ENCODE measurements at places on chromosomes 7 and 10.

DNA sequence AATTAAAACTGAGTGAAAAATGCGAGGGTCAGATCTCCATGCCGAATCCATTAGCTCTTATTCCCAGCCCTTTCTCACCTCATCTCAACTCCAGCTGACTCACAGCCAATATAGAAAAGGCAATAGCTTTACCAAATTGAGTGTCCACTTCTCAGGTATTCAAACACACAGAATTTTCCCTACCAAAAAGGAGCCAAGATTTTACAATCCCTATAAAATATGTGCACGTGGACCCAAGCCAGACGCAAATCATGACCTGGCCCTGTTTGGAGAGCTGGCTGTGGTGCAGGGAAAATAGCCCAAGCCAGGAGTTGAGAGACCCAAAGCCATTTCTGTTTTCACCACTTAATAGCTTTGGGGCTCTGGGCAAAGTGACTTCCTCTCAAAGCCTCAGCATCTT, 379.7 kb upstream of the AUTS2 start:
- no peak for DNase-seq

GRCh38 chr10:95513941-95514392, 47.2 kb downstream of the SORBS1 start:
- peak; percentile 41 for DNase-seq

GRCh38 chr10:124477614-124478363, 16.2 kb downstream of the LHPP start:
- no peak for DNase-seq

- DNase-seq = no peak
Observed at GRCh38 chr7:51705701-51706100, 389.1 kb upstream of the COBL start.

DNA sequence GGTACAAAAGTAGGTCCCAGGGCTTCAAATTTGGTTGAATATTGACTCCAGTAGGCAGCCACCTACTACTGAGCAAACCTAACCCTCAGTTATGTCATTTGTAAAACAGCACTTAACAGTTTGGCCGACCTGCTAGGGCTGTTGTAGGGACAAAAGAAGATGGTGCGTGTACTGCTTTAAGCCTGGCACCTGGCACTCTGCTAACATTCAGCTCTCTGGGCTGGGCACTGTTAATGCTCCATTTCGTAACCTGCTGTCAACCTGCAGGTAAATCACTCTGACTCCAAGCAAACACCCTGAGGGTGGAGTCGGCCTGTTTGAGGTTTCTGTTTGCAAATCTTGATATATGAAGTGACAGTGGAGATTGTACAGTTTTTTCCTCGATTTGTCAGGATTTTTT, 7.2 kb downstream of the ZKSCAN1 start:
- no peak for DNase-seq

- no peak for DNase-seq
Observed at GRCh38 chr7:25389489-25390106, 161.3 kb upstream of the NPVF start.

DNA sequence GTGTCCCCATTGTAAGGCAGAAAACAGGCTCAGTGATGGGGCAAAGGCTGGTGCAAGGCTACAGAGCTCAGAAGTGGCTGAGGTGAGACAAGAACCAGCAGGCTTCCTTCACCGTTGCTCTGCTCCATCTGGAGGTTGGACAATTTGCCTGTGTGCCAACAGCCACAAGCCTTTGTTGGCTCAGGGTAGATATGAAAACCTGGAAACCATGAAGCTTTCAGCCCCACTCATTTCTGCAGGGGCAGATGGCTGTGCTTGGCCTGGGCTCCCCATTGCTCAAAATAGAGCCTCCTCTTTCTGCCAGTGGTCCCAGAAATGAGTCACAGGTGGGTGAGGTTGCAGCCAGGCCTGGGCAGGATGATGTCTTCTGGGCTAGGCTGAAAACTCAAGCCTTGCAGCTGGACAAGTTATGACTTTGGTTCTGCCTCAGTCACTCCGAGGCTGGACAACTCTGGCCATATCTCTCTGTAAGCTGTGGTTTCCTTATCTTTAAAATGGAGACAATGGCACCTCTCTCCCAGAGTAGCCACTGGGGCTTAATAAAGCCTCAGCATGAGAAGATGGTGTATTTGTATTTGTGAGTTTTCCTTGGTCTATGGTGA, 12.2 kb upstream of the ZNF273 start:
- DNase-seq = no peak

GRCh38 chr10:97548828-97549455, 23.6 kb upstream of the ANKRD2 start:
- no peak for DNase-seq

DNA sequence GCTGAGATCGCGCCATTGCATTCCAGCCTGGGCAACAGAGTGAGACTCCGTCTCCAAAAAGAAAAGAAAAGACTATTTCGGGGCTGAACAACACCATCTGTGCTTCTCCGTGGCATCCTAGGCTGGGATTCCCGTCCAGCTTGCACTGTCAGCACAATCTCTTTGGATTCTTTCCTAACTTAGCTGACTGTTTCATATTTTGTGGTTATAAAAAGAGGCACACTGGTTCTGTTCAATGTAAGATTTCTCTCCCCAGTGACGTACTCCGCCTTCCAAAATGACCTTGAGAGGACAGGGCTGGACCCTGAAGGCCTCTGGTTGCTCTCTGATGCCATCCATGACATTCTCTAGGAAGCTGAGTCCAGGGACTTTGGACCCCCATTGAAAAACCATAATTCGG, 8.8 kb downstream of the ZNHIT1 start:
- DNase-seq = no peak

GRCh38 chr10:4883079-4883739, 57.2 kb downstream of the AKR1E2 start:
- no peak for DNase-seq
